Skeletal muscle tissue (tissue), 5 donors: ENCODE measurements at places on chromosomes 7 and 10. TPM values are rescaled to one million over a fixed set of nuclear protein-coding genes. Genes with fewer than 3 reads are reported as not detected.

The TAS2R5 gene
- 0.52 TPM for total RNA-seq

The SDK1 gene
- 3.7 TPM for total RNA-seq

The OR6B1 gene
- total RNA-seq = not detected

The ZNF680 gene
- 17.7 TPM for total RNA-seq

The GLUD1 gene
- total RNA-seq = 108 TPM

The CASD1 gene
- 59.0 TPM for total RNA-seq

The GPC2 gene
- 5.2 TPM for total RNA-seq

The TMEM270 gene
- total RNA-seq = not detected

The INHBA gene
- 4.7 TPM for total RNA-seq

The NDUFB8 gene
- 95.0 TPM for total RNA-seq

The SORCS1 gene
- 4.2 TPM for total RNA-seq

The GHITM gene
- 122 TPM for total RNA-seq

The ZNF117 gene
- total RNA-seq = 9.9 TPM

The STK31 gene
- 1.0 TPM for total RNA-seq

The TSPAN15 gene
- total RNA-seq = 72.0 TPM

The TAS2R41 gene
- not detected for total RNA-seq

The RAB19 gene
- 0.52 TPM for total RNA-seq

The CNPY4 gene
- 25.6 TPM for total RNA-seq

The ZNF438 gene
- 6.8 TPM for total RNA-seq

The ELFN1 gene
- total RNA-seq = 1.6 TPM

The TMEM213 gene
- total RNA-seq = not detected

The KEL gene
- total RNA-seq = 3.1 TPM

The CEP55 gene
- total RNA-seq = 4.7 TPM

The C10orf67 gene
- total RNA-seq = under 0.01 TPM

The SLC25A13 gene
- 21.9 TPM for total RNA-seq

The NRCAM gene
- total RNA-seq = 13.6 TPM

The JCAD gene
- 19.8 TPM for total RNA-seq

The RINT1 gene
- 14.6 TPM for total RNA-seq

The HOXA1 gene
- not detected for total RNA-seq

The CFAP46 gene
- not detected for total RNA-seq

The C10orf62 gene
- total RNA-seq = under 0.01 TPM

The GIMAP4 gene
- total RNA-seq = 25.6 TPM
